Spleen (tissue), 13 donors: ENCODE measurements at places on chromosomes 1 and 21. TPM values are rescaled to one million over a fixed set of nuclear protein-coding genes. Genes with fewer than 3 reads are reported as not detected.

Gene LRRC53
- polyA plus RNA-seq = not detected

Gene MTARC1
- 3.4 TPM for polyA plus RNA-seq

Gene SMG7
- 14.6 TPM for polyA plus RNA-seq

Gene SPRR2F
- not detected for polyA plus RNA-seq

Gene CLCA2
- polyA plus RNA-seq = 0.02 TPM

Gene FCRL1
- polyA plus RNA-seq = 77.8 TPM

Gene SLAMF8
- polyA plus RNA-seq = 16.1 TPM

Gene ANKRD65
- 2.3 TPM for polyA plus RNA-seq

Gene CSF3R
- polyA plus RNA-seq = 73.8 TPM

Gene DNASE2B
- polyA plus RNA-seq = 0.13 TPM

Gene MYBPHL
- not detected for polyA plus RNA-seq

Gene RNU1-1
- polyA plus RNA-seq = not detected

Gene CYB5RL
- polyA plus RNA-seq = 1.3 TPM

Gene OR2L2
- polyA plus RNA-seq = 0.05 TPM
